ENCODE measurements at places on chromosomes 7 and 10.

- DNase-seq, result no peak
Observed at GRCh38 chr10:125774581-125775191, 935 bp downstream of the MMP21 start.

DNA sequence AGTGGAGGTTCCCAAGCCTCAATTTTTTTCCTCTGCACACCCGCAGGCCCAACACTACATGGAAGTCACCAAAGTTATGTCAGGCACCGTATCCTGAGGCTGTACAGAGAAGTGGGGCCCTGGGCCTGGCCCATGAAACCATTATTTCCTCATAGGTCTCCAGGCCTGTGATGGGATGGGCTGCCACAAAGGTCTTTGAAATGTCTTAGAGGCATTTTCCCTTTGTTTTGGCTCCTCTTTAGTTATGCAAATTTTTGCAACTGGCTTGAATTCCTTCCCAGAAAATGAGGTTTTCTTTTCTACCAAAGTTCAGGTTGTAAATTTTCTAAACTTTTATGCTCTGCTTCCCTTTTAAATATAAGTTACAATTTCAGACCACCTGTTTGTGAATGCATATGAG, 365.2 kb downstream of the HGF start:
- no peak for DNase-seq

- DNase-seq, result no peak
Observed at GRCh38 chr7:71343039-71343438, 211.1 kb downstream of the GALNT17 start.

- DNase-seq, result no peak
Observed at GRCh38 chr10:66455304-66455703, 470.5 kb upstream of the LRRTM3 start.

DNA sequence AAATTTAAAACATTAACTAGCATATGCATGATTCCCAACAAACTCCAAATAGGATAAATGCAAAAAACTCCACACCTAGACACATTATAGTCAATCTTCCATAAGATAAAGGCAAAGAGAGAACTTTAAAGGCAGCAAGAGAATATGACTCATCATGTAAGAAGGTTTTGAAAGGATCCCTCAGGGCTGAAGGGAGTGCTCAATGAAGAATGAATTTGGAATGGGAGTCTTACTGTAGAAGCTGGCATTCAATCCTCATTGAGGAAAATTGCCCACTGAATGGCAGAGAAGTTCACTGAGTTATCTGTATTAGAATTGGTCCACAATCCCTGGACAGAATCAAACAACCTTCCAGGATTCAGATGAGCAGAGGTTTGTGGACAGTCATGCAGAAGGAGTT, 26.1 kb upstream of the ZNF365 start:
- DNase-seq, result no peak

Measured in activated CD8-positive, alpha-beta memory T cell treated with anti-CD3 and anti-CD28 coated beads, Interleukin-2, amount 50 U/mL, for 4 hours (primary cell).